Dorsolateral prefrontal cortex (tissue), 122 donors: ENCODE measurements at places on chromosomes 2 and 18.

- no peak for DNase-seq
Observed at GRCh38 chr2:217837530-217837929, 165.3 kb downstream of the TNS1 start.

DNA sequence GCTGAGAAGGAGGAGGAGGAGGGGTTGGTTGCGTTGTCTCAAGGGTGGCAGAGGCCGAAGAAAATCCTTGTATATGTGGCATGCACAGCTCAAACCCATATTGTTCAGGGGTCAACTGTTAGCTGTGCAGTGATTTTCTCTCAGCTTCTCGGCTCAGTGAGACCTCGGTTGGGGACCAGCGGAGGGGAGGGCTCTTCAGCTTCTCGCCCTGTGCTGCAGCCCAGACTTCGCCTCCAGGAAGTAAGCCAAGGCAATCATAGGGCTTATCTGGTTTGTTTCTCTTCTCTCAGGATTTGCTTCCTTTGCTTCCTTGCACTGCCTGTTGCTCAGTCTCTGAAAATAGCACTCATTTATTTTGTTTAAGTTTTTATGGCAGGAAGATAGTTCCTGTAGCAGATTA is 85.5 kb downstream of the SOWAHC start:
- no peak for DNase-seq

DNA sequence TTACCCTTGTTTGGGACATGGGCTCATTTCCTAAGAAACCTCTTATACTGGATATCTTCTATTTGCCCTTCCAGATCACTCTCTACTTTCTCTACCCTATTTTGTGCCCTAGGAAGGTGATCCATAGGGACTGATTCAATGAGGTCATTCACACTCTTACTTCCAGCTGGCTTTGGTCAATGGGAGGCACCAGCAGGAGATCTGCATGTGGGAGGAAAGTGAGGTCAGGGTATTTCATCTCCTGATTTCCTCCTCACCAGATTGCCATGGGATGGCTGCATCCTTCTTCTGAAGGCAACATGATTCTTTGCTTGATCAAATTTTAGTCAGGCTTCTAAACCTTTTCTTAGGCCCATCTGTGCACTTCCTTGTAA is 15.2 kb downstream of the M1AP start:
- DNase-seq, result no peak

GRCh38 chr2:168371273-168372019 is 84.6 kb upstream of the CERS6 start:
- DNase-seq, result no peak

DNA sequence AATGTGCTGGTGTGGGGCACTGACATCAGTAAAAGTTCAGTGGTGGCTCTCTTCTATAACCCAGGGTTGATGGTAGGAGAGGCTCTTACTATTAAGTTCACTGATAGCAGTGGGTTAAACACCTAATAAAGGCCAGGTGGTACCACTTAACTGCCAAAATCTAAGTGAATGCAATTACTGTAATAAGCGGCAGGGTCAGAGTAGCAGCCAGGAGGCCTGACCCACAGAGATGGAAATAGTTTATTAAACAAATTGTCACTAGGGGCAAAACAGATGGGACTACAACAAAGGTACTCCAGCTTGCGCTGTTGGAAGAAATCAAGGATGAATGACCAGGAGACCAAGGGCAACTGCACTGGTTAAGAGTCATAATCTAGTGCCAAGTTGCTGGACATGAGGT is 26.6 kb downstream of the ZSWIM2 start:
- no peak for DNase-seq

GRCh38 chr2:70425682-70426301 is 123.9 kb upstream of the FAM136A start:
- DNase-seq, result no peak

GRCh38 chr18:79912409-79912991 is 39.0 kb downstream of the SLC66A2 start:
- peak; percentile 52 for DNase-seq

DNA sequence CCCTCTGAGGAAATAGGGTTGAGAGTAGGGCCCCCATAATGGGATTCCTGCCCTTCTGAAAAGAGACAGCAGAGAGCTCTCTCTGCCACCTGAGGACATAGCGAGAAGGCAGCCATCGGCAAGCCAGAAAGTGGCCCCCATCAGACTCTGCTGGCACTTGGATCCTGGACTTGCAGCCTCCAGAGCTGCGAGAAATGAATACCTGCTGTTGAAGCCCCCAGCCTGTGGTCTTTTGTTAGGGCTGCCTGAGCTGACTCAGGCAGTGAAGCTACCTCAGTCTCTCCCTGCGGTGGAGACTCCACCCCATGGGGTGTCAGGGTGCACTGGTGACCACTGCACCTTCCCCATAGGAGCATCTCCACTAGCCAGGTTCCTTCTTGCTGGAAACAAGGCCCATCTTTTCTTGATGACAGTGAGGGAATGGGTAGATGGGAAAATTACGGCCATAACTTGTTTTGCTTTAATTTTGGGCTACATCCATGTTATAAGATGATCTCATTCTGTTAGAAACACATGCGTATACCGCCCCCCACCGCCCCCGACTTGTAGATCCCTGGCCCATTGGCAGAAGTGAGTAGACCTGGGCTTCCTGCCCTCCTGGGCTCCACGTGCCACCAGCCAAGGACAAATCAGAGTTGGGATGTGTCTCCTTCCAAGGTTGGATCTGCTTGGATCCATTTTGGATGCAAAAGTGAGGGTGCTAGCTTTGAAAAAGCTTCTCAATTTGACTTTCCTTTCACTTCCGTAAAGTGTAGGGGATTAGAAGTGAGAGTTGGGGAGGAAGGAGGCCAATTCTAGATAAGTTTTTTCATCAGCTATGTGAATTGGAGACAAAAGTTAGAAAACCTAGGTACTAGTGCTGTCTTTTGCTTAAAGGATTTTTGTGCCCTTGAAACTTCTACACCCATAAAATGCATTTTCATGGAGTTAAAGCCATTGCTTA is 42.9 kb downstream of the NCK2 start:
- DNase-seq, result no peak

DNA sequence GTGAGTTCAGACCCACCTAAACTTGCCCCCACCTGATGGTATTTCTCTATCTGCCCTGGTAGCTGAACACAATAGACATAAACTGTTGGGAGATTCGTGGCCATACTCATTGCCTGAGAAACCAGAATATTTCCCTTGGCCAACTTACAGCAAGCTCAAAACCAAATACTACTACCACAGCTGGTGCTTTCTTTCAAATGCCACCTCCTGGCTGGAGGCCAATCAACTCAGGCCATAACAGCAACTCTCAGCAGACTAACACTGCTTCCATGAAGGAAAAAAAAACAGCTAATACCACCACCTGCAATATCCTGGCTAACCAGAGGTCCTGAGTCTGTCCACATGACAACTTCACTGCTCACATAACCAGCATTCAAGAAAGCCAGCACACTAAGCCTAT is 373.1 kb downstream of the CMPK2 start:
- no peak for DNase-seq

DNA sequence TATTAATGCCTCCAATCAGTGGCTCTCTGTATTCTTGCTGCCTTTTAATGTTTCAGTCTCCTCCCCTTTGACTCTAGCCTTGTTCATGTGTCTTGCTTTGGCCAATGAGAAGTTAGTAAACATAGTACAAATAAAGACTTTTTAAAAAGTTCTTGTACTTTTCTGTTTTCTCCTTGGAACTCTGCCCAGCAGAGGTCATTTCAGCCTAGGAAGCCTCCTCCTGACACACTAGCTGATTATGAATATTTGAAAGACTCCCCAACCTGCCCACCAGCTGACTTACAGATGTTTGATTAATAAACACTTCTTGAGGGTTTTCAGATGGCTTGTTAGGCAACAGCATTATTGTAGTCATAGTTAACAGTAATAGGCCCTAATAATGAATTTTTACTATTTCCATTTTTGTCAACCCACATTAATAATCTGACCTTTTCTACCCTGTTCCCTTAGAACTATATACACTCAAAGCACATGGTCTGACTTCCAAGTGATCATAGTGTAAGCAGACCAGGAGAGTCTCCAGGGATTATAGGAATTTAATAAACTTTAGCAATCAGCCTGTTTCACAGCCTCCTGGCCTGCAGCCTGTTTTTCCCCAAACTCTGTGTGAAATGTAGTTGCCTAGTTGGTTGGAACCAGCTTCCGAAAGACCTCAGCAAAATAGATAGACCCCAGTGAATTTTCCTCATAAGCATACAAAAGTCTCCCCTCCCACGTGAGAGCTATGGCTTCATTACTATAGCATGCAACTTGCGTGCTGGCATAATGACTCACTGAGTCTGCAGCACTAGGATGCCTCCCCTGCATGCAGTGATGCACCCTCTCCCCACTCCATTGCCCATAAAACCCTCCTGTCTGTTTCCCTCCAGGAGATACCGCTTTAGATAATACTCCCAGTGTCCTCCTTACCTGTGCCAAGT is 670.7 kb upstream of the ZNF804A start:
- no peak for DNase-seq

- DNase-seq, result no peak
Observed at GRCh38 chr2:12754643-12755042, 37.9 kb downstream of the TRIB2 start.

DNA sequence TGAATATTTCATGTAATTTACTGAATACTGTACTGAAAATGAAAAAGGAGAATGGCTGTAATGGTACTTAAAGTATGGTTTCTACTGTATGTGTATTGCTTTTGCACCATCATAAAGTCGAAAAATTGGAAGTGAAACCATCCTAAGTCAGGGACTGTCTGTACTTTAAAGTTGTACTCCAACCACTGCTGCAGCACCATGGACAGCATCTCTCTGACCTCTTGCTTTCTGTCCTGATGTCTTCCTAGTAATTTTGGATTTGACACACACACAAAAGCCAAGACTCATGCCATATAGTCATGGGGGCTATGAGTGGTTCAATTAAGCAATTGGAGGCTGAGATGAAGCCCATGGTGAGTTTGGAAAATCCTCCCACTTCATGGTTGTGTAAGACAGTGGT is 256.3 kb upstream of the PKDCC start:
- no peak for DNase-seq

DNA sequence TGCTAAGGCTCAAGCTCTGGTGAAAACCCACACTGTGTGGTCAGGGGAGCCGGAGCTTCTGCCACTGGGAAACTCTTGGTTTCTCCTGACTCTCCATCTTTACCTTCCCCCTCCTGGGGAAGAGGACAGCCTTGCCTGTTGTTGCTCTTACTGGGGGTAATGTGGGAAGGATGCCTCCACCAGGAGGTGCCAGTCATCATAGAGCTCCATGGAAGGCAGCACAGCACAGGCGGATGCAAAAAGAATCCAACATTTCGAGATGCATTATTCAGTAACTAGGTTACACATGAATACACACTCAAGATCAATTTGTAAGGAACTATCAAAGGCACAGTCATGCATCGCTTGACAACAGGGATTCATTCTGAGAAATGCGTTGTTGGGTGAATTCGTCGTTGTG is 322.6 kb downstream of the AFF3 start:
- DNase-seq, result no peak

GRCh38 chr18:63143330-63143771 is 176.2 kb downstream of the BCL2 start:
- DNase-seq, result no peak

- DNase-seq, result peak; percentile 93
Observed at GRCh38 chr18:58781627-58782194, 83.0 kb upstream of the ZNF532 start.

- DNase-seq, result no peak
Observed at GRCh38 chr18:59697236-59697932, at the start of gene CCBE1. CCBE1 (minus strand) TSS chr18:59697423.

GRCh38 chr18:57533868-57534510 is 52.5 kb downstream of the FECH start:
- DNase-seq, result no peak

DNA sequence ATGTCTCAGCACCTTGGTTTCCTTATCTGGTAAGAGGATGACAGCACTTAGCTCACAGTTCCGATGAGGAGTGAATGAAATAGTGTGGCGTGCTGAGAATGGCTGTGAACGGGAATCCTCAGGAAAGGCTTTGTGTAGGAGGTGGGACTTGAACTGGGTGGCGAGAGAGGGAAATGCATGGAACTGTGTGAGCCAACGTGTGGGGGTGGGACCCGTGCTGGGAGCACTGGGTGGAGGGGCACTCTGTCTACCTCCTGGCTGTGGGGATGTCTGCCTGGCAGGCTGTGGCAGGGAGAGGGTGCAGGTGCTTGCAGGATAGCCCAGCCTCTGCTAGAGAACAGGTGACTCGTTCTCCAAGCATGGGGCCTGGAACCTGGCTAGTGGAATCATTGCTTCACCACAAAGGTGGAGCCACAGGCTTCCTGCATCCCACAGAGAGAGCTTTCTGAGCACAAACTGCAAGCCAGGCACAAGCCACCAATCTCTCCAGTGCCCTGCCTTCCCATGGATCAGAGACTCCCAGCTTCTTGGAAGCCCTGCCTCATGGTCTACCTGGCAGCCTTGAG is 145.2 kb downstream of the CELF4 start:
- DNase-seq, result no peak

- no peak for DNase-seq
Observed at GRCh38 chr2:188966079-188966571, 8.0 kb upstream of the COL3A1 start.

- no peak for DNase-seq
Observed at GRCh38 chr2:68238955-68239822, 13.1 kb downstream of the PPP3R1 start.

GRCh38 chr2:134932864-134933526 is 14.4 kb downstream of the CCNT2 start:
- DNase-seq, result no peak

- DNase-seq, result no peak
Observed at GRCh38 chr18:49378458-49378857, 82.0 kb downstream of the DYM start.

- peak; percentile 12 for DNase-seq
Observed at GRCh38 chr18:7567474-7568425, 634 bp downstream of the PTPRM start.

DNA sequence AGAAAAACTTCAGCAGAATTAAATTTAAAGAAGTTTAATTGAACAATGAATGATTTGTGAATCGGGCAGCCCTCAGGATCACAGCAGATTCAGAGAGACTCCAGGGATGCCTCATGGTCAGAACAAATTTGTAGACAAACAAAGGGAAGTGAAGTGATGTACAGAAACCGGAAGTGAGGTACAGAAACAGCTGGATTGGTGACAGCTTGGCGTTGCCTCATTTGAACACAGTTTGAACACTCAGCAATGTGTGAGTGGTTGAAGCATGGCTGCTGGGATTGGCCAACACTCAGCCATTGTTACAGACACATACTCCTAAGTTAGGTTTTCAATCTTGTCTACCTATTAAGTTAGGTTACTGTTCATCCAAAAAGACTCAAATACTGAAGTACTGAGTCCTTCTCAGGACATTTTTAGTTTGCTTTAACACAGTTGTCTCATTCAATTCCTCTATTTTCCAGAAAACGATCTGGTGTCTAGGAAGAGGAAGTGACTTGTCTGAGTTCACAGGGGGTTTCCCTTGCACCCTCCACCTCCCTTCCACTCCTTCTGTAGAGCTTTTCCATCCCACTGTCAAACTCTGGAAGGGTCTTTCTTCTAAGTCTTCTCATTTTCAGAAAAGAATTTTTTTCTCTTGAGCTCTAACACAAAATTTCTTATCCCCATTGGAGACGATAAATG is 137.9 kb downstream of the SLC4A3 start:
- DNase-seq, result no peak

DNA sequence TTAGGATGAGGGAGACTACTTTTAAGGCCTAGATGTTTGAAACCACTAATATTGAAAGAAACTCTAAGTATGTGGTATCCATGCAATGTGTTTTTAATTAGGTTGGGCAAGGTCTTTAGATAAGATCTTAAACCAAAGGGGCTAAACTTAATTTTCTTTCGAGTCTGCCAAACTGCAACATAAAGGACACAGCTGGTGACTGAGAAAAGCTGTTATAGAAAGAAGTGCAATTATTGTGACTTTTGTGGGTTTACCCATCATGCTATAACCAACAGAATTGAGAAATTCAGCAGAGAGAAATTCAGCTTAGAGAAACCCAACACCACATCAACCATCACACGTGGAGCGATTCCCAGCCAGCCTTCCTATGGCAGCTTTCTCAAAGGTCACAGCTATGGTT is 119.5 kb upstream of the LMAN1 start:
- DNase-seq, result no peak
